Activated CD4-positive, alpha-beta T cell treated with anti-CD3 and anti-CD28 coated beads, Interleukin-2, amount 10 ng/mL, durations not matched to agents 24 days and 14 days (primary cell): ENCODE measurements at places on chromosomes 12 and 14. TPM values are rescaled to one million over a fixed set of nuclear protein-coding genes. Genes with fewer than 3 reads are reported as not detected.

DNA sequence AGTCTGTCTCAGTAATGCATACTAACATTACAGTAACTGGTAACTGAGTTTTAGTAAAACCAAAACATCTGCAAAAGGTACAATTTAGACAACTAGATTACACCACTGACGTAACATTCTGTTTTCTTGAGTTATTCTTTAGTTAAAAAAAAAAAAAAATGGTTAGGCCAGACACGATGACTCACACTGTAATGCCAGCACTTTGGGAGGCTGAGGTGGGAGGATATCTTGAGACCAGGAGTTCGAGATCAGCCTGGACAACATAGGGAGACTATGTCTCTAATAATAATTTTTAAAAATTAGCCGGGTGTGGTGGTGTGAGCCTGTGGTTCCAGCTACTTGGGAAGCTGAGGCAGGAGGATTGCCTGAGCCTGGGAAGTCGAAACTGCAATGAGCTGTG lies 34.1 kb downstream of the AP5M1 start:
- DNase-seq: peak; percentile 9

DNA sequence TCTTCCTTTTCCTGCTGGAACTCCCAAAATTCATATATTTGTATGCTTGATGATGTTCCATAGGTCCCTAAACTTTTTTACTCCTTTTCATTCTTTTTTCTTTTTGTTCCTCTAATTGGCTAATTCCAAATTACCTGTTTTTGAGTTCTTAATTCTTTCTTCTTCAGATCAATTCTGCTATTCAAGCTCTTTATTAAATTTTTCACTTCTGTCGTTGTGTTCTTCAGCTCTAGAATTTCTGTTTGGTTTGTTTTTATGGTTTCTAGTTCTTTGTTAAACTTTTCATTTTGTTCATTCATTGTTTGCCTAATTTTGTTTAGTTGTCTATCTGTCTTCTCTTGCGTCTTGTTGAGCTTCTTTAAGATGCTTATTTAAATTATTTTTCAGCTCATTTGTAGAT lies 154.8 kb downstream of the TPH2 start:
- no peak for DNase-seq

GRCh38 chr12:4215229-4216186 lies 58.1 kb upstream of the CCND2 start:
- peak; percentile 81 for DNase-seq

DNA sequence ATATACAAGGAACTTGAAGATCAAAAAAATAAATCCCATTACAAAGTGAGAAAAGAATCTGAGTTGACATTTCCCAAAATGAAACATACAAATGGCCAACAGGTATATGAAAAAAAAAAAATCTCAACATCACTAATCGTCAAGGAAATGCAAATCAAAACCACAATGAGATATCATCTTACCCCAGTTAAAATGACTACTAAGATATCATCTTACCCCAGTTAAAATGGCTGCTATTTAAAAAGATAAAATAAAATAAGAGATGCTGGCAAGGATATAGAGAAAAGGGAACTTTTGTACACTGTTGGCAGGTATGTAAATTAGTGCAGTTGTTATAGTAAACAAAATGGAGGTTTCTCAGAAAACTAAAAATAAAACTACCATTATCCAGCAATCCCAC lies 44.4 kb downstream of the PLEKHG7 start:
- no peak for DNase-seq

GRCh38 chr12:700016-700415 lies 36.8 kb upstream of the NINJ2 start:
- no peak for DNase-seq

DNA sequence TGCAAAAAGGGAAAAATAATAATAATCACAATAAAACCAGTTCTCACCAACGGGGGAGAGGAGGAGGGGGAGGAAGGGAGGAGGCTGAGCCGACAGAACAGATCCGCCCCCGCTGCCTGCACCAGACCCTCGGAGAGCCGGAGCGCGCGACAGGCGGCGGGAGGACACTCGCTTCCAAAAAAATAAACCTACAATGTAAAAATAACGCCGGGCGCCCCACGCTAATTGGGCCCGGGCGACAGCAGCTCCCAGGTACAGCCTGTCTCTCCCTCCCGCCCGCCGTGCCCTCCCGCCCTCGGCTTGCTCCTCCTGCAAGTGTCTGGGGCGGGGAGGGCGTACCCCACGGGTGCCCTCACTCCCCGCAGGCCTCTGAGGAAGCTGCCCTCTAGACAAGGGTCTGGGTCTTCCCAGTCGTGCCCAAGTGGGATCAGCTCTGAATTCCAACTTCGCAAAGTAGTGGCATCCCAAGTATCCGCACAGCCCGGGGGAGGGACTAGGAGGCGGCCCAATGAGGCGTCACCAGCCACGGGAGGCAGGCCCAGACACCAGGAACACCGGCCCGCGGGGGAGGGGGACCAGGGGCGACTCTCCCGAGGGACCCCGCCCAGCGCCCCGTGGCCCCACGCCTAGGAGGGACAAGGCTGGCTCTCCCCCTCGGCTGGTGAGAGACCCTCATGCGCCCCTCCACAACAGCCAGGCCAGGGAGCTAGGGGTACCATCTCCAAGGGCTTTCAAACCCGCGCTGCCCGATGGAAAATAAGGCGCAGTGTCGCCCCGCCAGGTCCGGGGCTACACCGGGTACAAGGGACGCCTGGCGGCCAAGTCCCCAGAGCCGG lies 1.0 kb downstream of the NCOR2 start:
- peak; percentile 93 for DNase-seq

DNA sequence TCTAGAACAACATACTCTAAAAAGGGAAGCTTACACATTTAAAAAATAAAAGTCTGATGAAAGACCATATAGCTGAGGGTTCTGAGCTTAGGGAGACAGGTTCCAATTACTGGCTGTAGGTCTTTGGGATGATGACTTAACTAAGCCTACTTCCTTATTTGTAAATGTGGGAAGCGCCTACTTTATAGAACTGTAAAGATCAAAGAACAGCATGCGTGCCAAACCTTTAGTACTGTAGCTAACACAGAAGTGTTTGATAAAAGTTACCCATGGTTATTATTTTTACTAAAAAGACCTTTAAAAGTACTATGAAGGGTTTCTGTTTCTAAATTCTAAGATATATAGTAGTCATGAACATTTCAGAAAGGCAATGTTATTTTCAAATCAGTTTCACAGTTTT lies 35.7 kb downstream of the STK38L start:
- no peak for DNase-seq

GRCh38 chr12:130128790-130129735 lies 33.2 kb upstream of the FZD10 start:
- no peak for DNase-seq

GRCh38 chr12:68425998-68426397 lies 93.8 kb upstream of the MDM1 start:
- DNase-seq: no peak

- DNase-seq: no peak
Observed at GRCh38 chr12:72485017-72485701, 213.0 kb downstream of the TRHDE start.

GRCh38 chr14:23828001-23828400 lies 125.6 kb upstream of the DHRS4 start:
- DNase-seq: no peak

- DNase-seq: no peak
Observed at GRCh38 chr12:121214855-121215745, 5.2 kb downstream of the P2RX4 start.

- DNase-seq: peak; percentile 82
Observed at GRCh38 chr12:105330931-105331804, 677 bp downstream of the C12orf75 start.

DNA sequence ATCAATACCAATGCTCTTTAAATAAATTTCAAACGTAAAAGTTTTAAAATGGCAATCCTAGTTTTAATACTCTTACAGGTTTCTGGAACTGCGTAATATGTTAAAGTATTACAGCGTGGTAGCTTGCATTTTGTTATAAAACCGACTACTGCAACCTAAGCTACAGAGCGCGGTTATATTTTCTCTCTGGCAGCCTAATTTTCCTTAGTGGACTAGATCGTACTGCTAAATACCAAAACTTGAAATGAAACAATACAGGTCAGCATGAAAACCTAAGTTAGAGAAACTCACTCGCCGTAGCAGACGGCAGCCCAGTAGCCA lies 1.2 kb downstream of the CCDC92 start:
- no peak for DNase-seq

DNA sequence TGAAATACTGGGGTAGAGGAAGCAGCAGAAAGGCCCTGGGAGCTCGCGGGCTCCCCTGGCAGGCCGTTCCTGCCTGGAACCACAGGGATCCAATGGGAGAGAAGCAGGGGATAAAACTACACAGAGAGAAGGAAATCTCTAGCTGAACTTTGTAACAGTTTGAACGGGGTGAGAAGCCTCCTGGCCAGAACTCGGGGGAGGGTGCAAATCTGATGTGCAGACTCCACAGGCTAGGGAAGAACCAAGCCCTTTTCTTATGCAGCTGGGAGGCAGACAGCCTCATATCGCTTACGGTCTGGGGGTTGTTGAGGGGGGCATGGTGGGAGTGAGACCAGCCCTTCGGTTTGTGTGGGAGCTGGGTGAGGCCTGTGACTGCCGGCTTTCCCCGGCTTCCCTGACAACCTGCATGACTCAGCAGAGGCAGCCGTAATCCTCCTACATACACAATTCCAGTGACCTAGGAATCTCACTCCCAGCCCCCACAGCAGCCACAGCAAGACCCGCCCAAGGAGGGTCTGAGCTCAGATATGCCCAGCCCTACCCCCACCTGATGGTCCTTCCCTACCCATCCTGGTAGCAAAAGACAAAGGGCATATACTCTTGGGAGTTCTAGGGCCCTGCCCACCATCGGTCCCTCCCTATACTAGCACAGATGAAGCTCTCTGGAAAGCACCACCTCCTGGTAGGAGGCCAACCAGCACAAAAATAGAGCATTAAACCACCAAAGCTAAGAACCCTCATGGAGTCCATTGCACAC lies 143.0 kb downstream of the TMTC1 start:
- DNase-seq: no peak

- peak; percentile 84 for DNase-seq
Observed at GRCh38 chr14:24430143-24430681, 458 bp downstream of the KHNYN start.

DNA sequence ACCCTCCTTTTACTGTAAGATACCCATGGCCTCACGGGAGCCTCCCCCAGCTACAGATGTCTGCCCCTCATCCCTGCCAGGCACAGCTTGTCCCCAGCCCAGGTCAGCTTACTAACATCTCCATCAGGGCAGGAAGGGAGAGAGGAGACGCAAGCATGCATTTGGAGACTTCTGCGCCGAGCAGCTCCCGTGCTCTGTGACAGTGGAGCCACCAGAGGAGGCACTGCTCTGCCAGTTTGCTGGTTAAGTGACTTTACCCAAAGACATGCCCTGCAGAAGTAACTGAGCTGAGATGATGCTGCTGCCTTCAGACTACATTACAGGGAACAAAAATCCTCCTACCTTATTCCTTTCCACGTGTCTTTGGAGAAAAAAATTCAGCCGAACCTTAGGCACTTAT lies 133.4 kb downstream of the ESRRB start:
- DNase-seq: no peak

- no peak for DNase-seq
Observed at GRCh38 chr14:76708028-76708427, 53.2 kb upstream of the VASH1 start.

The KLHDC1 gene
- total RNA-seq: 0.95 and 0.96 TPM in 2 replicates
